Kidney (tissue), 22 donors: ENCODE measurements at places on chromosomes 7 and 10.
A peak's percentile ranks its signal among the peaks of the same experiment; 100 is the strongest.

- DNase-seq = no peak
These were observed 130.3 kb upstream of the POT1 start for GRCh38 chr7:125059861-125060456.

- no peak for DNase-seq
These were observed 33.5 kb downstream of the KCNMA1 start for GRCh38 chr10:77604063-77604462.

GRCh38 chr10:110994406-110995086 is 75.1 kb downstream of the SHOC2 start:
- no peak for DNase-seq

- DNase-seq = peak; percentile 58
These were observed at the start of gene PDE1C for GRCh38 chr7:32070406-32071360. Gene PDE1C (minus strand): TSS chr7:32070407.

GRCh38 chr7:130216750-130217149 is 9.1 kb downstream of the SSMEM1 start:
- DNase-seq = no peak

DNA sequence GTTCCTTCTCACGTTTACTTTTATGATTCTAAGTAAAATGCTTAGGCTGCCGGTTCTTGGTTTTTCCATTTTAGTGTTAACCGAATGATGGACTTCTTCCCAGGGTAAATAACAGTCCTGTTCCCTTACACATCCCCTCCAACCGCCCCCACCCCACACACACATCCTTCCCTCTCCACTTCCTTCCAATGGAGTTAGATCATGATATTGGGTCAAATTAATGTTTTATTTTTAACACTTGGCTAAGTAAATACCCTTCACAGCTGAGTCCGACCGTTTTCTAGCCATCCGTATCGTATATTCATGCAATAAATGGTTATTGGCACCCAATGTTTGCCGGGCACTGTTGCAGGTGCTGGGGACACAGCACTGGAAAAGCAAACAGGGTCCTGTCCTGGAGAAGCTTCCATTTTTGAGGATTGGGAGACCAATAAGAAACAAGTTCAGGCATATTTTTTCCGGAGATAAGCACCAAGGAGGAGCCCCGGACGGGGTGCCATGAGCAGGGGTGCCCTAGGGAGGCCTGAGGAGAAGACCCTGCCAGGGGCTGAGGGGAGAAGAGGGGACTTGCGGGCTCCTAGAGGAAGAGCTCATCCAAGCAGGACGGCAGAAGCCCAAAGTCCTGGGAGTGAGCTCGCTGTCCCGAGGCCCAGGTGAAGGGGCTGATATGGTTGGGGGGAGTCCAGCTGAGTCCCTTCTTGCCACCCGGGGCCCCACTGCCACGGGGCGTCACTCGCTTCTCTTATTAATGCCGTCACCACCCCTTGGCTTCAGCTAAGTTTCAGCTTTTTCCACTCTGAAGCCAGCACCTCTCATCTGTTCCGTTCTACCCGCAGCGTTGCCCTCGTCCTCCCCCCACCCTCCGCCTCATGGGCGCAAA is 126.0 kb upstream of the RET start:
- peak; percentile 6 for DNase-seq
